Pancreas (tissue), 10 donors: ENCODE measurements at places on chromosomes 5 and 9. TPM values are rescaled to one million over a fixed set of nuclear protein-coding genes. Genes with fewer than 3 reads are reported as not detected.

CCDC171 gene
- total RNA-seq, result 2.1 TPM

TSLP gene
- total RNA-seq, result 0.12 TPM

EQTN gene
- 0.37 TPM for total RNA-seq

RETREG1 gene
- total RNA-seq, result 11.2 TPM

IL11RA gene
- 4.1 TPM for total RNA-seq

FOXD4 gene
- total RNA-seq, result 0.28 TPM

BRIX1 gene
- 4.7 TPM for total RNA-seq

OR1K1 gene
- total RNA-seq, result not detected

TCERG1 gene
- total RNA-seq, result 11.8 TPM

KCNN2 gene
- total RNA-seq, result 1.9 TPM

CD274 gene
- total RNA-seq, result 0.79 TPM

PCDHB6 gene
- total RNA-seq, result 0.31 TPM

SLIT3 gene
- total RNA-seq, result 7.6 TPM

GRXCR2 gene
- not detected for total RNA-seq

SOX30 gene
- total RNA-seq, result not detected

SPATA31A1 gene
- not detected for total RNA-seq

ANKRD31 gene
- total RNA-seq, result 0.16 TPM

ESM1 gene
- total RNA-seq, result not detected

FOXI1 gene
- 0.24 TPM for total RNA-seq

SNX18 gene
- 10.9 TPM for total RNA-seq

TMEM232 gene
- 3.0 TPM for total RNA-seq

LCP2 gene
- total RNA-seq, result 3.2 TPM

SPINK6 gene
- total RNA-seq, result not detected

DNA sequence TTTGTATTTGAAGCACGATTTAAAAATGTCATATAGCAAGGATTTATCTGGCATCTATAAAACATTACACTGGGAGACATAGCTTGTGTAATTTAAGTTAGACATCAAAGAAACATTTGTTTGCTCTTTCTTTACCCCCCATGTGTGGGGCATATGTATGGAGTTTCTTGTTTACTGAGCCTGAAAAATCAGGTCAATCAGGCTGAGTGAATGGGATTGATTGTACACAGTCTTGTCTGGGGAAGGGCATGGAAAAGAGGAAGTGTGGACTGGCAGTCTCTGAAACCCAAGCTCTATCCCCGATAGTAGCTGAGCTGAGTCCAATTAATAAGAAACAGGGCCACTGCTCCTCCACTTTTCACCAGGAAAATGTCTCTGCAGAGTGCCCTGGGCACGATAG is 49.4 kb downstream of the SLC46A2 start:
- no peak for DNase-seq
- H3K27me3 ChIP-seq, result no peaks in the 10 kb centered on the region
- peaks cover 8% of the 10 kb centered on the region for H3K4me1 ChIP-seq
- H3K27ac ChIP-seq, result no peak overlapping the region
- no peak overlapping the region for H3K4me3 ChIP-seq
- H3K36me3 ChIP-seq, result peaks cover 9% of the 10 kb centered on the region

- DNase-seq, result no peak
- no peak overlapping the region for H3K27ac ChIP-seq
- H3K4me1 ChIP-seq, result no peaks in the 10 kb centered on the region
- H3K27me3 ChIP-seq, result no peaks in the 10 kb centered on the region
These were observed 15.7 kb downstream of the CDC14B start for GRCh38 chr9:96604004-96604319.

- H3K4me1 ChIP-seq, result peaks cover 28% of the 10 kb centered on the region
- H3K27ac ChIP-seq, result no peak overlapping the region
- no peaks in the 10 kb centered on the region for H3K36me3 ChIP-seq
- H3K4me3 ChIP-seq, result no peak overlapping the region
- H3K27me3 ChIP-seq, result no peaks in the 10 kb centered on the region
These were observed 333.7 kb downstream of the PDE4D start for GRCh38 chr5:59559847-59560246.

- DNase-seq, result no peak
- no peaks in the 10 kb centered on the region for H3K4me1 ChIP-seq
- H3K36me3 ChIP-seq, result no peaks in the 10 kb centered on the region
- no peak overlapping the region for H3K4me3 ChIP-seq
- no peak overlapping the region for H3K27ac ChIP-seq
These were observed 12.0 kb downstream of the INIP start for GRCh38 chr9:112705768-112706427.

DNA sequence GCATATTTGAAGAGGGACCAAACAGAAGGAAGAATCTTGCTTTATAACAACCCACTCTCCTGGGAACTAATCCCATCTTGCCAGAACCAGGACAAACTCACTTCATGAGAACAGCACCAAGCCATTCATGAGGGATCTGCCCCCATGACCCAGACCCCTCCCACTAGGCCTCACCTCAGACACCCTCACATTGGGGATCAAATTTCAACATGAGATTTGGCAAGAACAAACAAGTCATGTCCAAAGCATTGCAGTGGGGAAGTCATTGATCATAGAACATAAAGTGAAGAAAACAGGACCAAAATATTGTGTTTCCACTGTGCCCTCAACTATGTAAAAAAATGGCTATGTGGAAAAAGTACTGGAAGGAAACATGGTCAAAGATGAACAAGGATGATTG is 43.9 kb downstream of the MAP1B start:
- H3K36me3 ChIP-seq, result no peaks in the 10 kb centered on the region
- no peak overlapping the region for H3K4me3 ChIP-seq
- H3K4me1 ChIP-seq, result no peaks in the 10 kb centered on the region
- peak overlapping the region; percentile 8 for H3K27ac ChIP-seq
- H3K27me3 ChIP-seq, result no peaks in the 10 kb centered on the region
- DNase-seq, result no peak

GRCh38 chr5:157252711-157253465 is 13.0 kb upstream of the CYFIP2 start:
- H3K4me3 ChIP-seq, result no peak overlapping the region
- no peaks in the 10 kb centered on the region for H3K4me1 ChIP-seq
- no peak overlapping the region for H3K27ac ChIP-seq
- no peaks in the 10 kb centered on the region for H3K36me3 ChIP-seq
- no peaks in the 10 kb centered on the region for H3K27me3 ChIP-seq
- DNase-seq, result no peak

GRCh38 chr5:13664377-13664776 is 280.1 kb downstream of the DNAH5 start:
- no peaks in the 10 kb centered on the region for H3K4me1 ChIP-seq
- no peak overlapping the region for H3K4me3 ChIP-seq
- no peak overlapping the region for H3K27ac ChIP-seq
- no peak for DNase-seq

DNA sequence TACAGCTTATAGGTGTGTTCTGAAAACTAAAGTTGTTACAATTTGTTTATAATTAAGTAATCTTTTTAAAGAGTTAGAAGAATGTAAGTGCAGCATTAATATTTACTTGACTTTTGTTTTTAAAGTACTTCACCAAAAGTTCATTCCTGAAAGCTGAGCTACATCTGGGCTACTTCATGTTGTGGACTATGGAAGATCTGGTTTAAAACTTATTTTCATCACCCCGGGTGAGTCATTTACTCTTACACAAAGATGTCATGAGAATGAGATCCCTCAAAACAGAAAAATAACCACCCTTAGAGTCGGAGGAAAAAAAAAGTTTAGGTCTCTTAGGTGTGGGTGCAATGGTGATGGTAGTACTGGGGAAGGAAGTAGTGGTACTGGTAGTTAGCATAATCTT is 5.1 kb downstream of the POU5F2 start:
- H3K4me3 ChIP-seq, result no peak overlapping the region
- H3K27ac ChIP-seq, result no peak overlapping the region
- H3K4me1 ChIP-seq, result no peaks in the 10 kb centered on the region

GRCh38 chr5:178785999-178786398 is 55.5 kb upstream of the ZNF354A start:
- H3K4me1 ChIP-seq, result no peaks in the 10 kb centered on the region
- H3K36me3 ChIP-seq, result no peaks in the 10 kb centered on the region
- peak; percentile 9 for DNase-seq
- H3K4me3 ChIP-seq, result no peak overlapping the region
- no peak overlapping the region for H3K27ac ChIP-seq

- no peaks in the 10 kb centered on the region for H3K4me1 ChIP-seq
- no peaks in the 10 kb centered on the region for H3K36me3 ChIP-seq
- H3K27ac ChIP-seq, result no peak overlapping the region
- no peak overlapping the region for H3K4me3 ChIP-seq
These were observed 125.2 kb upstream of the SMIM23 start for GRCh38 chr5:171660434-171660833.

DNA sequence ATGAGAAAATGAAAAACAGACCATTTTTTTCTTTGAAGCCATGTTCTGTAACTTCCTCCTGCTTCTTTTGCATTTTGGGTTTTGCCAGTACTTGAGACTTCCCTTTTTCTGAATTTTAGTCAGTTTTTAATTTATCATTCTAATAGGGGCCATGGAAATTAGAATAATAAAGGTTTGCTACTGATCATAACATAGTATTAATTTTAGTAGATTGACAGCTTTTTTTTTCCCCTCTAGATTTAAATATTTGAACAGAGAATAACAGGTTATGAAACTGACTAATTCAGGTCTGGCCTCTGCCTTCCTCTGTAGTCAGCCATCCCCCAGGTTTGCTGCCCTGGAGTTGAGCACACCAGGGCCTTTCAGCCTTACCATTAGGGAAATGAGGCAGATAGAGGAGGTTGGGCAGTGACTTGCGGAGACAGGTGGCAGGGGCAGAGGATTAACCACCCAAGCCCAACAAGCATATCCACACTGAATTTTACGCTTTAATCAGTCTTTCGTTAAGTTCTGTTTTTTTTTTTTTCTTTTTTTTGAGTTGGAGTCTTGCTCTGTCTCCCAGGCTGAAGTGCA is 80.1 kb upstream of the TNFAIP8 start:
- peaks cover 36% of the 10 kb centered on the region for H3K4me1 ChIP-seq
- H3K4me3 ChIP-seq, result no peak overlapping the region
- DNase-seq, result no peak

DNA sequence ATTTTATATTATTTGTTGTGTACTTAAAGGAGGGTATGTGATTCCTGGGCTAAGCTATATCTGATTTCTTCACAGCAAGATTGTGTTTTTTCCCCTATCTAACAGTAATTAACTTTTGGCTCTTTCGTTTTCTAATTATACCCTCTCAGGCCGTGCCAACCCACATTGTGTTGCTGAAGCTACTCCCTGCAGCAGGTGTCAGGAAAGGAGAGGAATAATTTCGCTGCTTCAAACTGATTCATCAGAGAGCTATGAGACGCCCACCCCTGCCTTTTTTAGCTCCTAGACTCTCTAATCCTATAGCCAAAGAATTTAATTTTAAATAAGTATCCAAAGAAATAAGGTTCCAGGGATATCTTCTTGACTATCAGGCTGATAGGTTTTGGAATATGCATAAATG is 3.8 kb downstream of the CAVIN4 start:
- H3K27ac ChIP-seq, result no peak overlapping the region
- H3K4me3 ChIP-seq, result no peak overlapping the region
- H3K27me3 ChIP-seq, result no peaks in the 10 kb centered on the region
- no peaks in the 10 kb centered on the region for H3K4me1 ChIP-seq

- no peaks in the 10 kb centered on the region for H3K27me3 ChIP-seq
- H3K4me3 ChIP-seq, result no peak overlapping the region
- H3K27ac ChIP-seq, result no peak overlapping the region
- no peaks in the 10 kb centered on the region for H3K36me3 ChIP-seq
These were observed 80.0 kb downstream of the PPARGC1B start for GRCh38 chr5:149809931-149810691.

- no peak for DNase-seq
- no peaks in the 10 kb centered on the region for H3K4me1 ChIP-seq
- no peak overlapping the region for H3K27ac ChIP-seq
- H3K4me3 ChIP-seq, result no peak overlapping the region
These were observed 454.4 kb upstream of the ACTBL2 start for GRCh38 chr5:57937025-57937424.

GRCh38 chr9:21110708-21111576 is 30.7 kb downstream of the IFNW1 start:
- H3K27ac ChIP-seq, result no peak overlapping the region
- H3K4me1 ChIP-seq, result no peaks in the 10 kb centered on the region
- H3K4me3 ChIP-seq, result no peak overlapping the region
- DNase-seq, result no peak
- no peaks in the 10 kb centered on the region for H3K36me3 ChIP-seq

DNA sequence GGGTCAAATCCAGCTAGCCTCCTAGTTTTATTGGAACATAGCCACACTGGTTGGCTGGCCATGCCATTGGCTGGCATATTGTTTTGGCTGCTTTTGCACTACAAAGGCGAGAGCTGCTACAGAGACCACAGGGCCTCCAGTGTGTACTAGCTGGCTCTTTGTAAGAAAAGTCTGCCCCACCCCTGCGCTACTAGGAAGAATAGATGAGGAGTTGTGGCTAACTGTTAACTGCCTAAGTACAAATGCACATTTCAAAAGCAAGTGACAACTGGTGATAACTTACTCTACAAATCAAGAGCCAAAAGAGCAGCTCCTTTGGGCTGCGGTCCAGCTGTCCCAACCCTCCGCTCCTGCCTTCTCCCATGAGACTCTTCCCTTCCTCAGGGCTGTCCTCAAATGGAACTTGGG is 63.9 kb downstream of the SERINC5 start:
- DNase-seq, result no peak
- peaks cover 5% of the 10 kb centered on the region for H3K4me1 ChIP-seq
- no peak overlapping the region for H3K27ac ChIP-seq
- no peaks in the 10 kb centered on the region for H3K36me3 ChIP-seq
- H3K4me3 ChIP-seq, result no peak overlapping the region

DNA sequence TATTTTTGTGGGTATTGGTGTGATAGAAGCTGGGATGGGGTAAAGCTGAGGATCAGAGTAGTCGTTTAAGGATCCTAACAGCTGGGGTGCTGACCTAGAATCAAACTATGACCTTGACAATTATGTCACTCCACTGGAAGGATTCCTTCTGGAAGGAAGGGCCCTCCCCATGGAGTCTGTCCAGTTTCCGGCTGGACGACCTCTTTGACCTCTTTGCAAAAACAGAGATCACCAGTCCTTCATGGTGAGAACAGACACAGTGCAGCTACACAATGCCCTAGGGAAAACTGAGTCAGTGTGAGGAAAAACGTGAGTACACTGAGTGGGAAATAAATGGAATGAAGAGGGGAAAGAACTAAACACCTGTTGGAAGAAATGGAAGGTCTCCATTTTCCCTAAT is 445.6 kb downstream of the MAT2B start:
- no peaks in the 10 kb centered on the region for H3K4me1 ChIP-seq
- DNase-seq, result no peak
- H3K36me3 ChIP-seq, result no peaks in the 10 kb centered on the region

- H3K36me3 ChIP-seq, result no peaks in the 10 kb centered on the region
- no peak for DNase-seq
- no peak overlapping the region for H3K27ac ChIP-seq
- no peaks in the 10 kb centered on the region for H3K27me3 ChIP-seq
- H3K4me3 ChIP-seq, result no peak overlapping the region
These were observed 268.9 kb downstream of the PIK3R1 start for GRCh38 chr5:68484307-68485068.

GRCh38 chr9:91810286-91810905 is 139.6 kb downstream of the ROR2 start:
- H3K27ac ChIP-seq, result no peak overlapping the region
- no peaks in the 10 kb centered on the region for H3K27me3 ChIP-seq
- H3K36me3 ChIP-seq, result no peaks in the 10 kb centered on the region
- no peak overlapping the region for H3K4me3 ChIP-seq
